ENCODE measurements at places on chromosomes 12 and 14.

DNA sequence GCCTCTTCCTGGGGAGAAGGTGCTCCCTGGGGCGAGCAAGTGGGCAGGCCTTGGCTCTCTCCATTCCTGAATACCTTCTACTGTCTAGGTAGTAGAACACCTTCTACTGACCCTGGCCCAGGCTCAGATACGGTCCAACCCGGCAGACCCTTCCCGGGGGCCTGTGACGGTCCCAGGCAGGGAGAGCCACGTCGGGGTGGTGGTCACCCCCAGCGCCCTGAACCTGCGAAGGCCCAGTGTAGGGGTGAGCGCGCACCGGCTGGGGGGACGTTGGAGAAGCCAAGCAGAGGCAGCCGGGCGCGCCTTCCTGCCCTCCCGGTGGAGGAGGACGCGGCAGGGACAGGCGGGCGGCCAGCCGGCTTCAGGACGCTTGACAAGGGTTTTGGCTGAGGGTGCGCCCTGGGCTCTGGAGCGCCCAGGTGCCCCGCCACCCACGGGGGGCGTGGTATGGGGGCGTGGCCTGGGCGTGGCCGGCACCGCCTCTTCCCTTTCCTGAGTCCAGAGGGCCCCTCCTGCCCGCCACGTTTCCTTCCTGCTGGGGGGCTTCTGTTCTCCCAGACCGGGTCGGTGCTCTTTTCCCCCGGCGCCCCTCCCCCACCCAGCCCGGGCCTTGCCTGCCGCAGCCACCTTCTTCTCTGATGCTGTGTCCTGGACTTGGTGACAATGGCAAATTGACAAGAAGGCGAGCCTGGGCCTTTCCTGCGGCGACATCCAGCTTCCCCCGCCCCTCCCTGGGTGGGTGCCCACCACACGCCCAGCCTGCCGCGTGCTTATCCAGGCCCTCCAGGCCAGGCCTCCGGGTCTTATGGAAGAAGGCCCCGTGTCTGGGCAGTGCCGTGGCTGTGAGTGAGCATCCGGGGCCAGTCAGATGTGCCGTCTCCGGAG, 24.5 kb upstream of the PPP1R13B start:
- no peak for DNase-seq

- no peak for DNase-seq
Measured at GRCh38 chr14:73887694-73888459, 1.2 kb downstream of the ZNF410 start.

DNA sequence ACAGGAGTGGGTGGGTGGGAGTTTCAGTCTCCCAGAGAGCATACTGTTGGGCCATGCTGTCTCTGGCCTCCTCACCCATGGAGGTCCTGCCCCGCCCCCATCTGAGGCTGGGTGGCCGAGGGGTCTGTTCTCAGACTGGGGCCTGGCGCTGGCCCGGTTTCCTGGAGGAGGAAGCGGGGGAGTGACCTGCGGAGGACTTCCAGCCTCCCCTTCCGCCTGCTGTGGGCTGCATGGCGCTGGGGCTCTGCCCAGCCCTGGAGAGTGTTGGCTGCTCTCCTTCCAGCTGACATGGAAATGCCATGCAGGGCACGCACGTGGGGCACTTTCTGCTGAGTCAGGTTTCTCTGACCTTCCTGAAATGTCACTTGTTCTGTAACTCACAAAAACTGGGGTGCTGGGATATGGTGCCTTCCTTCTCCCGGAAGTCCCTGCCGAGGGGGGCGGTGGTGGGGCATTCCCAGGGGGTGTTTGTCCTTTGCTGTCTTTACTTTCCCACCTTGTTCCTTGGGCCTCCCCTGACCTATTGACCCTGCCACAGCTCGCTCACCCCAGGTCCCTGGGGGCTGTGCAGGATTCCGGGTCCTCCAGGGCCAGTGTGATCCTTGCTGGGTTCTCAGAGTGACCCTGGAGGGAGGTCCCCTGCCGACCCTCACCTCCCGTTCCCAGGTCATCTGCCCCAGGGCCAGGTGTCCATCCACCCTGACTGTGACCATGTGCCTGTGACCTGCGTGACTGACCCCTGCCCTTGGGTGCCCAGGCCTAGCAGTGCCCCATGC, 23.6 kb downstream of the PACS2 start:
- DNase-seq, result no peak

- no peak for DNase-seq
Measured at GRCh38 chr12:68620519-68621471, 10.1 kb downstream of the RAP1B start.

DNA sequence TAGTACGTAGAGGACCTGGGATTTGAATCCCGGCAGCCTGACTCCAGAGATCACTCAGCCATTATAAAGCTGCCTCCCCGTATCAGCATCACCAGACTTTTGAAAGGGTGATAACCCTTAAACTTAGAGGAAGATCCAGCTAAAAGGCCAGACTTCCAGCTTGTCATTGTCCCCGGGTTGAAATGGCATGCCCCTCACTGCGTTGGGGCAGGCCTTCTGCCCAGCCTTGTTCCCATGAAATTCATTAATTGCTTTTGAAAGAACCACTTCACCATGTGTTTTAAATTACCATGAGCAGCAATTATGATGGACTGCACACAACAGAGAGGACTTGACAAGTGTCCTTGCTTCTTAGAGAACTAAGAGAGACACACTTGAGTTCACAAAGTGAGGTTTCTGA, 269.6 kb upstream of the CRY1 start:
- no peak for DNase-seq

- DNase-seq, result no peak
Measured at GRCh38 chr12:124916374-124917134, 2.1 kb upstream of the UBC start.

- no peak for DNase-seq
Measured at GRCh38 chr12:46770501-46771183, 55.2 kb downstream of the SLC38A4 start.

- DNase-seq, result no peak
Measured at GRCh38 chr14:68247274-68247673, 427.7 kb downstream of the RAD51B start.

- DNase-seq, result no peak
Measured at GRCh38 chr12:62783881-62784280, 151.1 kb downstream of the PPM1H start.

DNA sequence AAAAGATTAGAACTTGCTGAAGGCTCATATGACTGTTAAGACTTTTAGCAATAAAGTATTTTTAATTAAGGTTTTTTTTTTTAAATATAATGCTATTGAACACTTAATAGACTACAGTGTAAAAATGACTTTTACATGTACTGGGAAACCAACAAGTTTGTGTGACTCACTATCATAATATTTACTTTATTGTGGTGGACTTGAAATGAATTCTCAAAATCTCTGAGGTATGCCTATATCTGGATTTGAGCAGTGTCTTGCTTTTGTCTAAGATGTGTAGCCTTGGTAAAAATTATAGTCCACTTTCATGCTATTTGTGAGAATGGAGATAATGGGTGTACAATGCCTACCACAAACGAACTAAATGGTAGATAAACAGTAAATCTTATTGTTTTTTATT, 33.9 kb upstream of the NAV3 start:
- DNase-seq, result no peak

DNA sequence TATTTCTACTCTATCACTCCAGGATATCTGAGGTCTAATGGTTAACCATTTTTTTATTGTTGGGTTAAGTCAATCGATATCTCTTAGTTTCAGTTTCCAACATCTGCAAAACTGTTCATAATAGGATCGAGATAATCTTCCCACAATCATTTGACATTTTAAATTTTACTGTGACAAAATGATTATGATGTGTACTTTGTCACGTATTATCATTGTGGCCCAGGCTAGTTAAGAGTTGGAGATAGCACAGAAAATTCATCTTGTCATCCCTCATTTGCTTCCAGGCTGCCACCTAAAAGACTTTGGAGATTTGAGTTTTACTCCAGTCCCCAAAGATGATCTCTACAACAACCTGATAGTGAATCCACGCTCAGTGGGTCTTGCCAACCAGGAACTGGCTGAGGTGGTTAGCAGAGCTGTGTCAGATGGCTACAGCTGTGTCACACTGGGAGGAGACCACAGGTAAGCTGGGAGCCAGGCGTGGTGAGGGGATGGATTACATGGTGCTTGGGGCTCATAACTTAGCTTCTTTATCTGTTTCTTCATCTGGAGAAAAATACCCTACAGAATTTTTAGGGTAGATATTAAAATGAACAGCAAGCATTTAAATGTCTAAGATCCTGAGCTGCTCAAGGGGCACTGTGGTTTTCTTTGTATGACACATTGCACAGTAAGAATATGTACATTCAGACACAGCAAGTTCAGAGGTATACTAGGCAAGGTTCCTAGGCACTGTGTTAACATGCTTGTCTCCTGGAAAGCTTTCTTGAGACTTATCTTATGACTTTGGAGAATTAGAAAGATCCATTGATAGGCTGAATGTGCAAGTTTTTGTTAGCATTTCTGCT, 22.4 kb downstream of the ARG2 start:
- no peak for DNase-seq

- no peak for DNase-seq
Measured at GRCh38 chr14:21096438-21096837, 2.0 kb downstream of the ZNF219 start.

GRCh38 chr12:132154941-132155770, 10.9 kb downstream of the NOC4L start:
- no peak for DNase-seq

DNA sequence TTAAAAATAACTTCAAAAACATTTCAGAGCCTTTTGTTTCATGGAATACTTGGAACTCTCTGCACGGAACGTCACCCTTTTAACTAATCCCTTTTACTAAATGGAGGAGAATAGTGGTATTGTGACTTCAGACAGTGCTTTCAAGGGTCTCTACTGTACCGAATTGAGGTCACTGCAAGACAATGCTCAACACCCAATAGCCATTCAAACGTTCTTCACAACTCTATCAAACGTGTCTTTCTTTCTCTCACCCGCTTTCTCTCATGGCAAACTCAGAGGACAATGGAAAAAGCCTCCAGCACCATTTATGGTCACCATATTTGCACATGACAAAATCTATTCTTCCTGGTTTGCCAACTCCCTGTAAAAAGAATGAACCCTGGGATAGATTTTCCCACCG, 132.1 kb upstream of the SOX5 start:
- DNase-seq, result no peak

GRCh38 chr14:74504874-74505720, 11.5 kb downstream of the ISCA2 start:
- DNase-seq, result no peak

GRCh38 chr12:116354534-116354933, 77.0 kb upstream of the MED13L start:
- DNase-seq, result no peak

DNA sequence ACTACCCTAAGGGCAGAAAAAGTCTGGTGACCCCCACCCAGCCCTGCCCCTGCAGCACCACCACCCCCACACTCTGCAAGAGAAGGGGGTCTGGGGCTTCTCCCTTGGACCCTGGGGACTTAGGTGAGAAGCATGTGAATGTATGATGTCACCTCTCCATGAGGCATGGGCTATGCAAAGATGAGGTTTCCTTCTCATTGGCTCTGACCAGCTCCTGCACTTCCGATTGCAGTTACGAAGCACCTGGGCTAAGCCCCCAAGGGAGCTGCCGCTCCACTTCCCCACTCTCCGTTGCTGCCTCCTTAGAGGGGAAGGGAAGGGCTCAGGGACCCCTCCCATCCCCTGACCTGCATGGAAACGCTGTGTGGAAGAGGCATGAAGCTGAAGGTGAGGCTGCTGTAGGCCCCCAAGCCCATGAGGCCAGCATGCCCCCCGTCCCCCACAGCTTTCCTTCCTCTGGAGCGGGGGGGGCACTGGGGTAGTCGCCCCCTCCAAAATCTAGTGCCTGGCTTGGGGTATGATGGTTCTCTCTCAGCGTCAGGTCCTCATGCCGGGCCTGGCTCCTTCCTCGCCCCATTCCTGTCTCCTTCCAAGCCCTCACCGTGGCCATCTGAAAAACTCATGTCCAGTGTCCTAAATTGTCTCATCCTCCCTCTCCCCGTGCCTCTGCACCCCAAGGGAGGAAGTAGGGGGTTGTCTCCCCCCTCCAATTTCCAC, 5.5 kb upstream of the DDX23 start:
- DNase-seq, result no peak

DNA sequence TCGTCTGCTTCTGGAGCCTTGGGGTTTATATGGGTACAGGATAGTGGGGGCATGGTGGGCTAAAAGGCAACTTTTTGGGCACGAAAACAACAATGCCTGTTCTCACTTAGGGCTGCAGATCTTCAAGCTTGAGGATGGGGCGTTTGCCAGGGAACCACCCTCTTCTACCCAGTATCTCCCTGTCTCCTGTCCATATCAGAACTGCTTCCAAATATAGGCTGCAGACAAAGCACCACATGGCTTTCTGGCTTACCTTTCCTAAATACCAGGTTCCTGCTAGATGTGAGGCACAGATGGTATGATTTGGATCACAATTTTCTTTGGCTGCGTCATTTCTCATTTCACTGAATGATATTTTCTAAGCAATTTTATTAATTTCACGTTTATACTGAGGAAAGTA, 70.4 kb downstream of the CMAS start:
- DNase-seq, result no peak

DNA sequence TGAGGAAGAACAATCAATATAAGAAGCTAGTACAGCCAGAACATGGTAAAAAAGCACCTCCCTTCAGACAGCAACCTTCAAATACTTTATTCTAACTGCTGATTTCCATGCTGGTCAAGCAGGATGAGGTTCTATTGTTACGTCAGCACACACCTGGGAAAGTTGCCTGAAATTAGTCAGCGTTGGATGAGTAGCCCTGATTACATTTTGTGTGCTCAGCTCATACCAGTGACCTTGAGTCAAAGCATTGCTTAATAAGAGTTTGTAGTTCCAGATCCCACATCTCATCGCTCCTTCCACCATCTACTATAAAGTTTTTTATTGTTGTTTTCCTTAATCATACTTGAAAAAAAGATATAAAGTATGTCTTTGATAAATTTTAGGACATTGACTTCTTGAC, 361.5 kb downstream of the EGLN3 start:
- DNase-seq, result no peak

GRCh38 chr14:60515511-60516289, 6.8 kb downstream of the SIX6 start:
- DNase-seq, result no peak

DNA sequence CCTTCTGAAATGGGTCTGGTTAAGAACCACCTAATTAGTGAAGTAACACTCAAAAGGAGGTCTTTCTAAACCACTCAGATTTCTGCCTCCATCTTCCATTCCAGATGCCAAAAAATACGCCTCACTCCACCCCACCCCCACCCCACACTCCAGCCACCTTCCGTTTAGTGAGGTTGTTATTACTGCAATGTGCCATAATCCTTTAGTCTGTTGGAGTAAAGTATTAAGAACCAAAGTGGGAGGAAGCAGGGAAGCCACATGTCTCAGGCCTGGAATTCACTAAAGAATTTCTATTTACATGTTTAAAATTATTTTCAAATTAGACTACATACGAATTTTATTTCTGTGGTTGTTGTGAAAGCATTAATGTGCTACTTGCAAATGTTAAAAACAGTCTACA, 7.4 kb downstream of the KIF21A start:
- DNase-seq, result no peak

Measured in NCI-H187 treated with DMSO at 0.1 percent for 48 hours (cell line).